ENCODE measurements at places on chromosomes 16 and 17.

GRCh38 chr16:67571981-67572431, 9.7 kb downstream of the CTCF start:
- no peak for DNase-seq

DNA sequence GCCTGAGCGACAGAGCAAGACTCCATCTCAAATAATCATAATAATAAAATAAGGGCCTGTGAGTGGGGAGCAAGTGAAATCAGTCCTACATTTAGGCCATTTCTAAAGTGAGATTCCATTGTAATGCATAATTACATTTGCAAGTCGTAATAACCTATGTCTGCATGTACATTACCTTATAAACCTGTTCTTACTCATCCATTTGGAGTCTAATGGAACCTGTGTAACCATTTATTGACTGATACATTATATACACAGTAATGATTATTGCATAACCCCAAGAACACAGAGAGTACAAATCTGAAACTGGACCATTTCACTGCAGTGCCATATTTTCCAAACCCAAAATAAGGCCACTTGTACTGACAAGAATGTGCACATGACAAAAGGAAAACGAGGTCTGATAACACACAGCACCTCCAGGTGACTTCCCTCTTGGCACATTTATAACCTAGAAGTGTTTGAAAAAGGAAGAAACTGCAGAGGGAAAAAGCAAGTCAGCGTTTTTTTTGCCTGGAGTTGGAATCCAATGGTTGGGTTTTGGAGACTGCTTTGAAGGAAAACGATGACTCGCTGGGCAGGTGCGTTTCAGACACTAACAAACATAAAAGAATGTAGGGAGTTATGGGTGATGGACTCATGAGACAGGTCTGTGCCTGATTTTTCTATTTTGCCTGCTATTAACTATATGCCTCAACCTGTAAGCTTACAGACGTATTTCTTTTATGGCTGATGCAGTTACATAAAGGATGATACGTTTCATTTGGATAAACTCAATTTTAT, 63.6 kb upstream of the KIFC3 start:
- no peak for DNase-seq

DNA sequence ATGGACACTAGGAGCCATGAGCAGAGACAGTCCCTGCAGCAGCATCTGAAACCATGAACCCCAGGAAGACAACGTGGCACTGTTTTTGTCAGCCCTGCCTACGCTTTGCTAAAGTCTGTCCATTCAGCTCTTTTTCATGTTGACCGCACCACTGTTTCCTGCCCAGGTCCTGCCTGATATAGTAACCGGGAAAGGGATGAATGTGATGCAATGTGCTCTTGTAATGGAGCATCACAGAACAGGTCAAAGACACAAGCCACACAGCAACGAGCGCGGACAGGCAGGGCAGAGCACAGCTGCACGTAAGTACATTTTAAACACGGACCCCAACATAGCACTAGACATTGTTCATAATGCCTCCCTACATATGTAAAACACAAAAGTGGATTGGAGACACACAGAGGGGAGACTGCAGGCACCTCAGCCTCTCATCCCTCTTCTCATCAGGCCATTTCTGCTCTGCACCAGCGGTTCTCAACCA, 16.9 kb upstream of the TNFRSF13B start:
- DNase-seq = no peak

GRCh38 chr16:82735186-82735585, 108.4 kb downstream of the CDH13 start:
- DNase-seq = no peak

DNA sequence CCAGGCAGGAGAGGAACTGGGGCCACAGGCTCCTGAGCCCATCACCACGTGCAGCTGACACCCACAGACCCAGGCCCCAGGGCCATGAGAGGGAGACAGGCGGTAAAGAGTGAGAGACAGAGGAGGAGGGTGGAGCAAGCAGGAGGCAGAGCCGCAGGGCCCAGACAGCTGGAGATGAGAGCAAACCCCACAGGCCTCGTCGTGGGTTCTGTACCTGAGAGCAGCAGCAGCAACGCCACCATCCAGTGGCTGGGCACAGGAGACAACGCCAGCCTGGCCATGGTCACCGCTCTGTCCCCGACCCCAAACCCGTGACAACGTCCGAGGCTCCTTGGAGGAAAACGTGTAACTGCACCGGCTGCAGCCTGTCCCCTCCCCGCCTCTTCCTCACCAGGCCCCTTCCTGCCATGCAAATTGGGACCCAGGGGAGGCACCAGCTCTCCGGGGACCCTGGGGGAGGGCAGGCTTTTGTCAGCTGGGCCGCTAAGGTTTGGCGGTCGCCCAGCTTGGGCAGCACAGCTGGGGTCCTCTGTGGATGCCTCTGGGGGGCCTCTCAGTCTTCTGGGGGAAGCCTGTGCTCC, at the start of gene CD79B:
Gene CD79B, minus strand, starts transcription at position 351 of the 581 bp plus-strand sequence. Its CDS starts 70 bp downstream, at position 281.
- no peak for DNase-seq

DNA sequence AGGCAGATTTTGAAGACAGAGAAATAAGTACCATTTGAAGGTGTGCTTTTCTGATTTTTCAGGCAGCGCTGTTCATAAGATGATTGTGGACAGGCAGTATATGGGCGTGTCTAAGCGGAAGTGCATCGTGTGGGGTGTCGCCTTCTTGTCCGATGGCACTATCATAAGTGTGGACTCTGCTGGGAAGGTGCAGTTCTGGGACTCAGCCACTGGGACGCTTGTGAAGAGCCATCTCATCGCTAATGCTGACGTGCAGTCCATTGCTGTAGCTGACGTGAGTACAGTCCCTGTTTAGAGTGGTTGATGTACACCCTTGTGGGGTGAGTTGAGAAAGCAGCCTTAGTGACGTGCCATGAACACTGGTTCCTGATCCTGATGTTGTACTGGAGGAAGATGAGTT, 10.7 kb downstream of the UTP4 start:
- DNase-seq = no peak

DNA sequence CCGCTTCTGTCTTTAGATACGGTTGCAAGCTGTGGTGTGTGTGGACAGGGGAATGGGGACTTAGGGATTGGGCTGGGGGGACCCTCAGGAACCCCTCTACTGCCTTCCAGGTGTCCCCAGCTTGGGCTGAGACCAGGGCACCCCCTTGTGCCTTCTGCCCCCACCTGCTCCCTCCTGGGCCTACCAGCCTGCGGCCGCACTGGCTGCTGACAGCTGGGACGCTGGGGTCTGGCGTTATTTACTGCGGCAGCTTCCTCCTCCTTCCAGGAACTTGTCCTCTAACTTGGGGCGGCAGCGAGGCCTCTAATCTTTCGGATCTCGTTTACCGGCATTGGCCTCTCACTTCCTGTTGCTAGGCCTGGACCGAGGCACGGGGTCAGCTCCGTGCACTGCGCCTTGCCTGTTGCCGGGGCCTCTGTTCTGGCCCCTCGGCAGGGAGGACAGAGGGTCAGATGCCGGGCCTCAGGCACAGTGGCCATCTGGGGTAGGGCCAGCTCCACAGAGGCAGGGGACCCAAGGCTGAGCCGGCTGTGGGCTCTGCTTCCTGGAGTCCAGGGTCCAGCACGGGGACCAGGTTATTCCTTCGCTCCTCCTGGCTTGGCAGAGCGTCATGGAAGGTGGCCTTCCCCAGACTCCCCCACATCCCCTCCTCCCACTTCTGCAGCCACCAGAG, 31.8 kb downstream of the TMEM235 start:
- no peak for DNase-seq
